Cardiac ventricle fibroblast (primary cell): ENCODE measurements at places on chromosomes 1 and 21. TPM values are rescaled to one million over a fixed set of nuclear protein-coding genes. Genes with fewer than 3 reads are reported as not detected.

STIL gene
- 1.9 and 2.0 TPM in 2 replicates for total RNA-seq

NEK2 gene
- 0.25 and 3.1 TPM in 2 replicates for total RNA-seq

FCRL5 gene
- total RNA-seq: not detected in 2 replicates

ASAP3 gene
- total RNA-seq: 51.4 and 52.9 TPM in 2 replicates

CD2 gene
- total RNA-seq: not detected in 2 replicates

FMN2 gene
- total RNA-seq: not detected in 2 replicates

SEC16B gene
- total RNA-seq: 5.1 and 5.7 TPM in 2 replicates

PPIAL4G gene
- total RNA-seq: not detected in 2 replicates

ETV3L gene
- not detected in 2 replicates for total RNA-seq

CD52 gene
- total RNA-seq: not detected in 2 replicates

ADAMTS5 gene
- 8.4 and 8.7 TPM in 2 replicates for total RNA-seq

FMO5 gene
- 0.93 and 1.8 TPM in 2 replicates for total RNA-seq

RGSL1 gene
- not detected in 2 replicates for total RNA-seq

TMEM51 gene
- 1.4 and 2.2 TPM in 2 replicates for total RNA-seq

TCEA3 gene
- 4.1 and 6.0 TPM in 2 replicates for total RNA-seq

AMPD1 gene
- total RNA-seq: not detected in 2 replicates

RAD54L gene
- total RNA-seq: 0.62 and 1.1 TPM in 2 replicates

NTNG1 gene
- total RNA-seq: 0.12 TPM in 1 of 2 replicates, not detected in the other

TEX38 gene
- not detected in 2 replicates for total RNA-seq

COL11A1 gene
- total RNA-seq: 0.06 and 0.10 TPM in 2 replicates

ACTRT2 gene
- total RNA-seq: not detected in 2 replicates

TFF3 gene
- 0.12 TPM in 1 of 2 replicates, not detected in the other for total RNA-seq
